ENCODE measurements at places on chromosomes 2 and 18.

- no peak for DNase-seq
These were observed 121.9 kb upstream of the HAAO start for GRCh38 chr2:42914314-42914713.

DNA sequence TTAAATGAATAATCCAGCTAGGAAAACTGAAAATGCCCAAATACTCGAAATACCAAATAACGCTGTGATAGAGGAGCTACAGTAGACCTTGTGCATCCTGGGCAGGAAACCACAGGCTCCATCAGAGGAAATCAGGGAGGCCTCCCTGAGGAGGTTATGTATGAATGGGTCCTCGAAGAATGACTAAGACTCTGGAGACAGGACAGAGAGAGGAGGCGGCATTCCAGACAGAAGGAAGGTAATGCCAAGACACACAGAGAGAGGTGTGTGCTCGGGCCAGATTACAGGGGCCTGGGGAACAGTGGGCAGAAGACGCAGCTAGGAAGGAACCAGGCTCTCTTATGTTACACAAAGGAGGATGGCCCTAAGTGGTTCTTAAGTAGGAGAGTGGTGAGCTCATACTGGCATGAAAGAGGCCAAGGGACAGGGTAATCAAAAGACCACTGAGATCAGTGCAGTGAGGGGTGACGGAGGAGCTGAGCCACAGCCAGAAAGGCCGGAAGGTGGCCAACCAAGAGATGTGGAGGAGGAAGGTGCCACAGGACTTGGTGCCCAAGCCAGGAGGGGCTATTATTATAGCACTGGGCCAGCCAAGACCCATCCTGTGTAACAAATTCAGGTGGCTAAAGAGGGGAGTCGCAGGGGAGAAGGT lies 9.9 kb downstream of the ST3GAL5 start:
- no peak for DNase-seq

DNA sequence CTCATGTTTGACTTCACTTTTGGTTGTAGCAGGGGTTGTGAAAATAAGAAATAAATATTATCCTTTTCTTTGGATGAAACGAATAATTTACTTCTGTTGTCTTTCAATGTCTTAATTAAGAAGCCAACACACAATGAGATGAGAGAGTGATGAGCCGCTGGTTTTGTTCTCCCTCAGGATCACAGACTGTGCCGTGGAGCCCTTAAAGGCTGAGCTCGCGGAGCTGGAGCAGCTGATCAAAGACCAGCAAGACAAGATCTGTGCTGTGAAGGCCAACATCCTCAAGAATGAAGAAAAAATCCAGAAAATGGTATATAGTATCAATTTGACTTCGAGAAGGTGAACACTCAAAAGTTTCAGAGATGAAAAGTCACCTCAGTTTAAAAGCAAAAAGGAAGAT lies 28.1 kb upstream of the ASB1 start:
- DNase-seq: no peak

DNA sequence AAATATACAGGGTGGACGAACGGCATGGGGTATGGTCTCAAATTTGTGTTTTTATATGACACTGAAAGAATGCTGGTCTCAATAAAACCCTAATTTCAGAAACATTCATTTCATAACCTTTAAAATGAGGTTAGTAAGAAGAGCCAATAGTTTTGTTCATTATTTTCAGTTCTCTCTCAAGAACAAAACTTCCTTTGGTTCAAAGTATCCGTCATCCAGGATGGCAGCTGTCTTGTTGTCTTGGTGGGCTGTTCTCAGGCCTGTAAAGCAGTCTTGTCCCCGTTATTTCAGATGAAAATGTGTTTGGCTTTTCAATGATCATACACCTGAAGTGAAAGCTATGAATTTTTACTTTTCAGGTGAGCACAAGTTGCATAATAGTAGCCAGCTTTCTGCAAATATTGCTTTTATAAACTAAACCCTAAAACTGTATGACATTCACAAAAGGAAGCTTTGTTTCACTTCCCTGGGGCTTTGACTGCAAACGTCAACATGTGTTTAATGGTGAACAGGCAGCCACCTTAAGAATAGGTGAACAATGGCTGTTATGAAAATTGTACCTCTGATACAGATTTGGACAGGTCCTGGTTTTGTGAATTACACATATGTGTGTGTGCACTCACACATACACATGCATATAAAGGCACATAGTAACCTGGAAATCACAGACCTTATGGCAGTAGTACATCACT lies 2.6 kb downstream of the IL18RAP start:
- no peak for DNase-seq

DNA sequence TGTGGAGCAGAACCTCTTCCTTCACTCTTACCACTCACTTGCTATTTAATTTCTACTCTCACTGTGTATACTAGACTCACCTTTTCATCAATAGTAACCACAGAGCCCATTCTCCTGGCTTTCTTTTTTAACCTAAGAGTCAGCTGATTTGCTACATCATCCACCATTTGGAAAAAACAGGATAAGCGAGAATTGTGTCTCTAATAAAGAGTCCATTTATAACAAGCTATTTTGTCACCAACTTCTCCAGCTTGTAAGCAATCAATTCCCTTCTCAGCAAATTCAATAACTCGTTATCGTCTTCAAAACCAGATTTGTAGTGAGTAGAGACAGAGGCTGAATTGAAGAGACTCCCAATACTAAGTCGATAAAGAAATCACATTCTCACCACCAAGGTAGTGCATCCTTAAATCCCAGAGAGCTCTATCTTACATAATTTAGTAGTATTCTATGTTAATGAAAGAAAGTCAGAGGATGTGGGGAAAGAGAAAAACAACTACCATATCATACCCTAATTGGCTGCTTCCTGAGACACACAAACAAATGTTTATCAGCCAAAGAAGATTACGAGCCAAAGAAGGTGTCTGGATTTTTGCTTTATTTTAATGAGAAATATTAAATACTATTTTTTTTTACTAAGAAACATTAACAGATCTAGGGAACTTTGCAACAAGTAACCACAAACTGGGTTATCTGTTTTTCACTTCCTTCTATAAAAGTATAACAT lies 52.5 kb upstream of the SPTBN1 start:
- no peak for DNase-seq

DNA sequence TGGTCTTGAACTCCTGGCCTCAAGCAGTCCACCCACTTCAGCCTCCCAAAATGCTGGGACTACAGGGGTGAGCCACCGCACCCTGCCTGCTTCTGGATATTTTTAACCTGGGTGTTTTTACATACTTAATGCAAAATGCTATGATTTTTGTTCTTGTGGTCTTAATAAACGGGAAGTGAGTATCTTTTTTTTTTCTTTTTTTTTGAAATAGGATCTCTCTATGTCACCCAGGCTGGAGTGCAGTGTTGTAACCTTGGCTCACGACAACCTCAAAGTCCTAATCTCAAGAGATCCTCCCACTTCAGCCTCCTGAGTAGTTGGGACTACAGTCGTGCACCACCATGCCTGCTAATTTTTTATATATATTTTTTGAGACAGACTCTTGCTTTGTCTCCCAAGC lies 19.2 kb upstream of the ASXL2 start:
- DNase-seq: no peak

- no peak for DNase-seq
These were observed 40.3 kb downstream of the MEX3C start for GRCh38 chr18:51157215-51157614.

DNA sequence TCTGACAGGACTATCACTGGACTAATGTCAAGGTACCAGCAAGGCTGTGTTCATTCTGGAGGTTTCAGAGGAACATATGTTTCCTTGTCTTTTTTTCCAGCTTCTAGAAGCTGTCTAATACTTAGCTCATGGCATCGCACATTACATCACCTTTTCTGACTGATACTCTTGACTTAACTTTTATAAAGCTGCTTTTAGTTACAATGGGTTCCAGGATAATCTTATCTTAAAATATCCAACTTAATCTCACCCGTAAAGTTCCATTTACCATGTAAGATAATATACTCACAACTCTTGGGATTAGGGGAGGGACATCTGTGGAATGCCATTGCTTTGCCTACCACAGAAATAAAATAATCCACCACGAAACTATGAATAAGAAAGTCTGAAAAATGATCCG lies 394.2 kb downstream of the CDH19 start:
- no peak for DNase-seq

DNA sequence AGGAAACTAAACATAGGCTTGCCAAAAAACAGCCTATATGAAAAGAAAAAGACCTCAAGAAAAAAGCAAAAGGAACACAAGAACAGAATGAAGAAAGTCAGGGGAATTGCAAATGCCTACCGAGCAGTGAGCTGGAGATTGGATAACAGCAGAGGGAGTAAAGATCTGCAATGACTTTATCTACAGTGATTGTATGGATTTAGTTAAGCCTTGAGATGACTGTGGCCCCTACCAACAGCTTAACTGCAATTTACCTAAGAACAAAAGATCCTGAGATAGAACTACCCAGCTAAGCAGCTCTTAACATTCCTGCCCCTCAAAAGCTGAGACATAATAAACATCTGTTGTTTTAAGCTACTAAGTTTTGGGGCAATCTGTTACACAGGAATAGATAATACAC lies 20.5 kb downstream of the LNPK start:
- no peak for DNase-seq

DNA sequence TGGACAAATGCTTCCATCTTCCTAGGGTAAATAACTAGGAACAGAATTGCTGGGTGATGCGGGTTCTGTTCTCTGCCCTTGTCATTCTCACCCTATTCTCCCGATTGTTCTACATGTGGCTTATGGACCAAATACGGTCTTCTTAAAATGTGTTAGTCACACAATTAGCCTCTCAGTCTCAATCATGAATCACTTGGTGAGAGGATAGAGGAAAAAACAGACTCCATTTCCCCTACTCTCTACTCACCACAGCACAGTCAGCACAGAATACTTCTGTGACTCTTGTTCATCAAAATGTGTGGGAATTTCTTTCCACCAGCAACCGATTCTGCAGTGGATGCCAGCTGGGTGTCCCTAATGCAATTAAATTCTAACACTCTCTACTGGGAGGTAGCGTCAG lies 125.2 kb downstream of the SH3BP4 start:
- DNase-seq: no peak

DNA sequence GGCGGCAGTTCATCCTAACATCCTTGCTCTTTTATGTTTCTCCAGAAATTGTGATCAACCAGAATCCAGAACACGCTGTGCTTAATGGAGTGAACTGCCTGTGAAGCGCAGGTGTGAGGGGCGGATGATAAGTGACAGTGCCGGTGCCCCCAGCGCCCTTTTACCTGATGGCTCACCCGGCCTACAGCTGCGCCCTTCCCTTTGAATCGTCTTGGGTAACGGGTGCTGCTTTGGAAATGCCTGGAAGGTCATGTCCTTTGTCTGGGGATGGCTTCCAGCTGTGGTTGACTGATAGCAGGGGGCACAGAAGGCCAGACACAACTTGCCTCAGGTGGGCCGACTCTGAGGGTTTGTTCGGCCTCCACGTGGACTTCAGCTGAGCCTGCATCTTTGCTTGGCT lies 119.4 kb downstream of the LPIN1 start:
- no peak for DNase-seq

- DNase-seq: no peak
These were observed 142.2 kb downstream of the MAP2 start for GRCh38 chr2:209565896-209566582.

- DNase-seq: no peak
These were observed 175.0 kb upstream of the PARD3B start for GRCh38 chr2:204370172-204370718.

DNA sequence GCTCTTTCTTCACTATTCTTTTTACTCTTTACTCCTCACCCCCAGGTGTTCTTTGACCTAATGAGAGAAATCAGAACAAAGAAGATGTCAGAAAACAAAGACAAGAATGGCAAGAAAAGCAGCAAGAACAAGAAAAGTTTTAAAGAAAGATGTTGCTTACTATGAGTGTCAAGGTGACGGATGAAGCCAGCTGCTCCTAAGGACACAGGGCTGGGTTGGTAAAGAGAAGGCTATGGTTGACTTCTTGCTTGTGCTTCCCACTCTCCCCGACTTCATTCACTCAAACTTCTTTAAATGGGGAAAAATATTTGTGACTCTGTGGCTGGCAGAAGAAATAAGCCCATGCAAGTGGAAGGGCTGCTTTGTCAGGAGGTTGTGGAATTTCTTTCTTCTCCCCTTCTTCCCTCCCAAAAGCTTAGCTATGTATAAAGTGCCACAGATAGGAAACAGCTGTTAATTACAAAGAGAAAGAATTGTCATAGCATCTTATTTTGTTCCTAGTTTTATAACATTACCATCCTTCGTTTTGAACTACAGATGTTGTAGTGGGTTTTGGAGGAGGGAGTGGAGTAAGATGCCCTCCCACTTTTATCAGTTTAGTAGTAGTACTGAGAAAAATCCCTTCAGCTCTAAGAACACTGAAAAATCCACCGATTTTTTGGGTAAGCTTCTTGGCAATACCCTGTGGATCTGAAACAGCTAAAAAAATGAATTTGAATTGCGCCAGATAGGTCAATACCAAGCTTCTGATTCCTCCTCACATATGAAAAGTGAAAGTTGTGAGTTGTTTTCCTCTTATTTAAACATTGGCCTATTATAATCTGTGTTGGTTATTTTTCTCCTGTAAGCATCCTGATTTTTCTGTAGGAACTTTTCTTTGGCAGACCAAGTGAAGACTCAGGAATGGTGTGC lies 40.7 kb downstream of the RALB start:
- DNase-seq: no peak

DNA sequence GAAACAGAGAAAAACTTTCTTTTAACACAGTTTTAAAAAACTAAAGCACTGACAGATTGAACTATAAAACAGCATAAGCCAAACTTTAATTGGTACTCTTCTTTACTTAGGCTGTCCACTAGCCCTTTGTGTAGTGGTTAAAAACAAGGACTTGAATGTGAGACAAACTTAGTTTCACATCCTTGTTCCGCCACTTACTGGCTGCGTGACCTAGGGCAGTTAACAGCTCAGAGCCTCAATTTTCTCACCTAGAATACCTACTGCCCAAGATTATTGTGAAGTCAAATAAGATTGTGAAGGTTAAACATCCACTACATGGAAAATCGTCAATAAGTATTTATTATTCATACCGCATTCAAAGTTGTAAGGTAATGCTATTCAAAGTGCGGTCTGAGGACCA lies 2.0 kb downstream of the WDR35 start:
- no peak for DNase-seq

- no peak for DNase-seq
These were observed 24.3 kb upstream of the RESP18 start for GRCh38 chr2:219356834-219357233.

DNA sequence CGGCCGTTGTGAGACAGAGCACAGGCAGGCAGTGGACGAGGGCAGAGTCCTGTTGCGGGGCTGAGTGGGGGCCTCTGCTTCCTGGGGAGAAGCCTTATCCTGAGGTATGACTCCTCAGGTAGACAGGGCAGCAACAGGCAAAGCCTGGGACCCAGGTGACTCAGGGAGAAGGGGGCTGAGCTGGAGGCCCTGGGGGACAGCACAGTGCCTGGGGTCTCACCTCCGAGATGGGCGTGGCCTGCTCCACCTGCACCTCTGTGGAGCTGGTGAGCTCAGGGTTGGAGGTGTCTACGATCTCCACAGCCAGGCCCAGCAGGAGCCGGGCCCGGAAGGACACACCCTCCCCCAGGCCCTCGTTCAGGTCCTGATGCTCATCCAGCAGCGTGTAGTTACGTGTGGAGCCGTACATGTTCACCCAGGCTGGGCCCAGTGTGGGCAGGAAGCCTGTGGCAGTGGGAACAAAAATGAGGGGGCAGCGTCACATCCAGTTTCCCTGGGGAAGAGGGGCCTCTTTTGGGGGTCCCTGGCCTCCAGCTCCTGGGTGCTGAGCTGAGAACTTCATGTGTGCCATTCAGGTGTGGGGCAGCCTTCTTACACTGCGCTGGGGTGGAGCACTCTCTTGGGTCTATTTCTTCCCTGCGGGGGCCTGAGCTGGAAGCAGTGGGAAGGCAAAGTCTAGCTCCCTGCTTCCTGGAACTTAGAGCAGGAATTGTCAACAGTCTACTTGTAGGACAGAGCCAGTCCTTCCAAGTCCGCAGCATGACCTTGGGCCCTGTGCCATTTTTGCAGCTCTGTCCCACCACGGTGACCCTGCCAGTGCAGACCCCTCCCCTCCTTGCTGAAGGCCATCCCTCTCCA lies 2.9 kb upstream of the OTOF start:
- no peak for DNase-seq

All from caudate nucleus (tissue), 63 donors.